ENCODE measurements at places on chromosomes 3 and 15. TPM values are rescaled to one million over a fixed set of nuclear protein-coding genes. Genes with fewer than 3 reads are reported as not detected.

GRCh38 chr15:77702211-77702957 lies 69.7 kb upstream of the LINGO1 start:
- DNase-seq: no peak

GRCh38 chr3:169085827-169086226 lies 577.7 kb downstream of the MECOM start:
- no peak for DNase-seq

- DNase-seq: no peak
Measured at GRCh38 chr3:72655723-72656122, 192.5 kb downstream of the SHQ1 start.

DNA sequence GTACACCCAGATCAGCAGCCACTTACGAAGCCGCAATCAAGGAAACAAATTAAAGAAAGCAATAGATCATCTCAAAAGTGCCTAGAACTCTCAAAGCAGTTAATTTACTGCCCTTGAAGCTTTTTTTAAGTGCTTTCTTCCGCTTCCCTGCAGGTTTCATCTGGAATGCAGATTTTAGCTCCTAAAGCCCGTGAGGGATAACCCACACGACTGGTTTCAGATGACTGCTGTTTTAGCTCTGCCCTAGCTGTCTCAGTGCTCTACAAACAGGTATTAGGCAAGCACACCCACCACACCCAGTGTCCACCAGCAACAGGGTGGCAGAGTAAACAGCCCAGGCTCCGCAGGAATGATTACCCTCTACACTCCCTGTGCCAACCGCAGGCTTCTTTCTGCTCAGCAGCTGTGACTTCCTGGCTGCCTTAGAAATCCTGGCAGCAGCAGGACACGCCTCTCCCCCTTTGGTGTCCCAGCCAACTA lies 126.0 kb downstream of the FMN1 start:
- DNase-seq: no peak

DNA sequence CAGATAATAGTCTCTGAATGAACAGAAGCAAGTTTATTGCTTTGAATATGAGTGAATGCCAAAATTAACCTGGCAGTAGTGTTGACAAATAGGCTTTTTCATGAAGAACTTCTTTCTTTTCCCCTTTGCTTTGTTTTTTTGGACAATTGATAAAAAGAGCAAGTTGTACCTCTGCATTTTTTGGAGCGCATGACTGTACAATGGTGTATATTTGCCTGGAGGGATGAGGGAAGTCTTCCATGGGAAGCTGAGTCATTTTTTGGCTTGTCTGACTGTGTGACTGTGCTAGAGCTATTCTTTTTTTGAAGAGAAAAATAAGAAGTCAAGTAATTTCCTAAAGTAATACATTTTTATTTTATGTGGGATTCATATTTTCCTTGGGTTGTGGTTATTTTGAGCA lies 186.9 kb downstream of the KLHL25 start:
- no peak for DNase-seq

DNA sequence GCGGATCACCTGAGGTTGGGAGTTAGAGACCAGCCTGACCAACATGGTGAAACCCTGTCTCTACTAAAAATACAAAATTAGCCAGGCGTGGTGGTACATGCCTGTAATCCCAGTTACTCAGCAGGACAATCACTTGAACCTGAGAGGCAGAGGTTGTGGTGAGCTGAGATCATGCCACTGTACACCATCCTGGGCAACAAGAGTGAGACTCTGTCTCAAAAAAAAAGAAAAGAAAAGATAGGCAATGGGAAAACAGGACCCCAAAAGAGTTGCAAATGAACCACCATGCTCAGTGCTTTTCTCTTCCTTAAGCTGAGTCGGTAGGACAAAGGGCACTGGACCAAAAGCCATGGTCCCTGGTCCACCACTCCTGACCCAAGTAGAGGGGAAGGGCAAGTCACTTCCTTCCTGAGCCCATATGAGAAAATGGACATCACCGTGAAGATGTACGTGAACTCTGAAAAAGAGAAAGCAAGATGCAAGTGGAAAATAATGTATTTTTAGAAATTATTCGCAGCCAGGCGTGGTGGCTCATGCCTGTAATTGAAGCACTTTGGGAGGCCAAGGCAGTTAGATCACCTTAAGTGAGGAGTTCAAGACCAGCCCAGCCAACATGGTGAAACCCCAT lies 2.6 kb downstream of the ITGB5 start:
- DNase-seq: no peak

- peak; percentile 86 for DNase-seq
Measured at GRCh38 chr3:5057857-5058324, 64.2 kb upstream of the ARL8B start.

DNA sequence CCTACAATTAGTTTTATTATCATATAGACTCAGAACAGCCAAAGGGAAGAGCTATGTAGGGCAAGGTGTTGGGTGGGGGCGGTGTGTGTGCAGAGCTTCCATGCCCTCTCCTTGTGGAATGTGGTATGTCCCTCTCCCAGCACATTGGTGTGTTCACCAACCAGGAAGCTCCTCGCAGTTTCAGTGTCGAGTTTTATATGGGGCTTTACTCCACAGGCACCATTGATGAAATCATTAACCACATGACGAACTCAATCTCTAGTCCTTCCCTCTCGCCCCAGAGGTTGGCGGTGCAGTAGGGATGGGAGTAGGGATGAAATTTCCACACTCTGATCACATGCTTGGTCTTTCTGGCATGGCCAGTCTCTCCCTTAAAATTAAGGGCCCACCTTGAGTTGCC lies 13.6 kb upstream of the SRP14 start:
- no peak for DNase-seq

DNA sequence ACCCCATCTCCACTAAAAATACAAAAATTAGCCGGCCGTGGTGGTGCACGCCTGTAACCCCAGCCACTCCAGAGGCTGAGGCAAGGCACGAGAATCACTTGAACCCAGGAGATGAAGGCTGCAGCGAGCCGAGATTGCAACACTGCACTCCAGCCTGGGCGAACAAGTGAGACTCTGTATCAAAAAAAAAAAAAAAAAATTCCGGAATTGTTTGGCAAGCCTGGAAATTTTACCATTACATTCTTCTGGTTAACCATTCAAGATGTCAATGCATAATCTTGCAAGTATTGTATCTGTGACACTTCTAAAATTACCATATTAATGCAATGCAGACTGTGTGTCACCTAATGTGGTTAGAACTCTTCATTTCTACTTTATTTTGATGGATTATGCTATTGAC lies 67.0 kb downstream of the CSNK1G1 start:
- no peak for DNase-seq

- no peak for DNase-seq
Measured at GRCh38 chr3:58471025-58471887, 20.6 kb upstream of the KCTD6 start.

GRCh38 chr3:129663930-129664646 lies 57.6 kb upstream of the PLXND1 start:
- no peak for DNase-seq

GRCh38 chr3:177803500-177803899 lies 606.2 kb upstream of the TBL1XR1 start:
- DNase-seq: no peak

GRCh38 chr15:28208583-28208982 lies 109.5 kb upstream of the OCA2 start:
- no peak for DNase-seq

DNA sequence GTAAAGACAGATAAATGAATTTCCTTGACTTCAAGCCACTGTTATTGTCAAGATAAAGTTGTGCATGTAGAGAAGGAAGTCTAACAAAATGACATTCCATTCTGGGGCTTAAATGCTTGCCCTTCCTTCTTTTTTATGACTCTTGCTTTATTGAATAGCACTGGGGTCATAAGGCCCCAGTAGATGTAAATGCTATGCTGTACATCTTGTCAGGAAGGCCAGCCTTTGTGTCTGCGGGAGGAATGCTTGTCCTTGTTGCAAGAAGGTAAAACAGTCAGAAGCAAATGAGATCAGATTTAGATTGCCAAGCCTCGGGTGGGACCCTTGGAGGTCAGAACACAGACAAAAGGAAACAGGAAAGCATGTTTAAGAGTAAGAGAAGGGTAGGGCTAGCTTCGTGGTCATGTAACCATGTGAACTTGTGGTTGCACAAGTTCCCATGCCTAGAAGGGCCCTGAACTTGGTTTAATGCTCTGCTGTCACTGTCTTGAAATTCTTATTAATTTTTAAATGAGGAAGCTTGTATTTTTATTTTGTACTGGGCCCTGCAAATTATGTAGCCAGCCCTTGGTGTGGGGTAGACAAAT lies 81.5 kb downstream of the PPM1L start:
- no peak for DNase-seq

DNA sequence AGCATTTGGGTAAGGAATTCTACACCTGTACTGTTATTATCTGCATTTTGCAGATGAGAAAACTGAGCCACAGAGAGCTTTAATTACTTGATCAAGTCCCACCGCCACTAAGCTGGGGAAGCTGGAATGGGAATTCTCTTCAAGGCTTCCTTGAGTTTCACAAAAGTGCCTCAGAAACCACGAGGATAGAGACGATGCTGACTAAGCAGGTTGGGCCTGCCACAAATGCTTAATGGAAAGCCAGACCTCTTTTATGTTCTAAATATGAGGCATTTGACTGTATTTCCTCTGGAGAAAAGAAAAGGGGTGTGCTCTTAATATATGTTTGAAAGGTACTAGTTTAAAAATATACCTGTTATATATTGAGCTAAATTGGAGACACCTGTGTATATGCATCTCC lies 34.7 kb downstream of the ADAMTS9 start:
- no peak for DNase-seq

DNA sequence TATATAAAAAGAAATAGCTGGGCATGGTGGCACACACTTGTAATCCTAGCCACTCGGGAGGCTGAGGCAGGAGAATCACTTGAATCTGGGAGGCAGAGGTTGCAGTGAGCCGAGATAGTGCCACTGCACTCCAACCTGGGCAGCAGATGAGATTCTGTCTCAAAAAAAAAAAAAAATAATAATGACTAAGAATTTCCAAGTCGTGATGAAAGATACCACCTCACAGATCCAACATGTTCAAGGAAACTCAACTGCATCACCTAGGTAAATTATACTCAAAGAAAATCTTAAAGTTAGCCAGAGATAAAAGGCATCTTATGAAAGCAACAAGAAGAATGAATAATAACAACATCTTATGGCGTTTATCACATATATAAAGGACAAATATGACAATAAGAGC lies 50.1 kb downstream of the DOCK3 start:
- no peak for DNase-seq

DNA sequence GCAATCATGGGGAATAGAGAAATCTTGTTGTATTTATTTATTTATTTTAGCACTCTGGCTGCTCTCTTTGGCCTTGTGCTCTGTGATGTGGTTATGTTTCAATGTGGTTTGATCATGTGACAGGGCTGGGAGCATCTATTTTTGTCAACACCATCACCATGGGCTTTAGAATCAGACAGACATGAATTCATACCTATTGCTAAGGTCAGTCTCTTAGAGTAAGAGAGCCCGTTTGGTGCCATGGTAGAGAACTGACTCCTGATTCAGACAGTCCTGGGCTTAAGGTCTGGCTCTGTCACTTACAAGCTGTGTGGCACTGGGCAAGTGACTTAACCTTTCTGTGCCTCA lies 157.0 kb downstream of the RYR3 start:
- DNase-seq: no peak

GRCh38 chr3:186922790-186923189 lies 7.5 kb upstream of the ST6GAL1 start:
- DNase-seq: no peak

DNA sequence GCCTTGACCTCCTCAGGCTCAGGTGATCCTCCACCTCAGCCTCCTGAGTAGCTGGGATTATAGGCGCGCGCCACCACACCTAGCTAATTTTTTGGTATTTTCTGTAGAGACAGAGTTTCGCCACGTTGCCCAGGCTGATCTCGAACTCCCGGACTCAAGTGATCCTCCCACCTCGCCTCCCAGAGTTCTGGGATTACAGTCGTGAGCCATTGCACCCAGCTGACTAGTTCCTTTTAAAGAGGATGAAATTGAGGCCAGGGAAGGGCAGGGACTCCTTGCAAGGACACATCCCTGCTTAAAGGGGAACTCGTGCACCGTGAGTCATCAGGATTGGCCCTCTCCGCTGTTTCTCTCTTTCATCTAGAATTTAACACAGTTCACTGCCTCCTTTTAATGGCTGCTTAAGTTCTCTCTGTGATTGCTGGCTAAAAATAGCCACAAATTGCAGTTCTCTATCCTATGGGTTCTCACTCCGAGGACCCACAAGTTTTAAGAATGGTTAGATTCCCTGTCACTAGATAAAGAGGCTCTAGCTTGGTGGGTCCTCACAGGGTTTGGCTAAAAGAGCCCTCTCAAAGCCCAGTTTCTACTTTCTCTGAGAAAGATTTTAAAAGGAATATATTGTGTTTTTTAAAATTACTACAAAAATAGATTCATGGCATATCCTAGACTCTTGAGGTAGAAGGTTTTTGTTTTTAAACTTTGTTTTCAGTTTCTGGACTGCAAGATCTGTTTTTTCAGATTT lies 1.4 kb downstream of the CRTAP start:
- peak; percentile 90 for DNase-seq

- no peak for DNase-seq
Measured at GRCh38 chr15:45884289-45884688, 249.5 kb downstream of the SQOR start.

SEMA6D gene
- total RNA-seq: 22.7 TPM

BHLHE40 gene
- total RNA-seq: 181 TPM

TMC3 gene
- not detected for total RNA-seq

HHLA2 gene
- not detected for total RNA-seq

ZMYND10 gene
- 0.68 TPM for total RNA-seq

TNK2 gene
- total RNA-seq: 51.7 TPM

SPINK8 gene
- total RNA-seq: not detected

SLC38A3 gene
- total RNA-seq: 1.4 TPM

MELTF gene
- 6.0 TPM for total RNA-seq
